ENCODE measurements at places on chromosomes 4 and X. TPM values are rescaled to one million over a fixed set of nuclear protein-coding genes. Genes with fewer than 3 reads are reported as not detected.

DNA sequence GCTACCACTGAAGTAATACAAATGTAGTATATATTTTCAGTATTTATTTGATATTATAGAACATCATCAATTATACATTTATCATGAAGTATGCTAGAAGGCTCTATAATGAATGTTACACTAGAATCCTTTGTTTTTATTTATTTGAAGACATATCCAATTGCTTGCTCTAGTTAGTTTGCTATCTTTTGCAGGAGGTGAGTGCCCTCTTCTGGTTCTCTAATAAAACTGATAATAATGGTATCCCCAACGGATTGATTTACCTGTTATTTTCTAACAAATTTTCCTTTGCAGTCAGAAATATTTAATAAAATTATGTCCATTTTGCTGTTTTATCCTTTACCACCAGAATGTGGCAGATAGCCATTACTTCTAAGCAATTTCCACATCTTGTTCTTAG, 274.3 kb upstream of the TACR3 start:
- no peak for DNase-seq

- DNase-seq: no peak
Measured at GRCh38 chr4:102519925-102520324, 18.8 kb downstream of the NFKB1 start.

DNA sequence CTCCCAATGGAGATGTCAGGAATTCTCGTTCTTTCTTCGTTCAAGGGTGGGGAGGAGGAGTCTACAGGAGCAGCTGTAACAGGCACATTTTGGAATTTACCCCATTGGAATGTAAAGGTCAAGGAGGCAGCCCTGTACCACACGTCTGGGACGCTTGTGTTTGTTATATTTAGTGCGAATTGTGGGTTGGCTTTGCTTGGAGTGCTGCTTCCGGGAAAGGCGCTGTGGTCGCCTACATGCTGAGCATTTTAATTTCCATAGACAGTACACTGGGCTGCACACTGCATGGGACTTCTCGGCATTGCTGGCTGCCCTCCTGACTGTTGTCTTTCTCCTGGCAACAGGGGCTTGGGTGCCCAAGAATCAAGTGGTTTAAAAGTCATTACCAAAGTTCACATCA, 12.8 kb downstream of the GYG2 start:
- peak; percentile 64 for DNase-seq

STPG2 gene
- not detected for total RNA-seq

GRCh38 chr4:120922381-120923206, at the start of gene PRDM5:
TSS of gene PRDM5 (minus strand) at chr4:120922726. CDS start at chr4:120922608, 118 bp downstream.
- peak; percentile 42 for DNase-seq

GRCh38 chrX:14476205-14476604, 53.1 kb upstream of the GLRA2 start:
- DNase-seq: no peak

SLC34A2 gene
- 0.26 TPM for total RNA-seq

DNA sequence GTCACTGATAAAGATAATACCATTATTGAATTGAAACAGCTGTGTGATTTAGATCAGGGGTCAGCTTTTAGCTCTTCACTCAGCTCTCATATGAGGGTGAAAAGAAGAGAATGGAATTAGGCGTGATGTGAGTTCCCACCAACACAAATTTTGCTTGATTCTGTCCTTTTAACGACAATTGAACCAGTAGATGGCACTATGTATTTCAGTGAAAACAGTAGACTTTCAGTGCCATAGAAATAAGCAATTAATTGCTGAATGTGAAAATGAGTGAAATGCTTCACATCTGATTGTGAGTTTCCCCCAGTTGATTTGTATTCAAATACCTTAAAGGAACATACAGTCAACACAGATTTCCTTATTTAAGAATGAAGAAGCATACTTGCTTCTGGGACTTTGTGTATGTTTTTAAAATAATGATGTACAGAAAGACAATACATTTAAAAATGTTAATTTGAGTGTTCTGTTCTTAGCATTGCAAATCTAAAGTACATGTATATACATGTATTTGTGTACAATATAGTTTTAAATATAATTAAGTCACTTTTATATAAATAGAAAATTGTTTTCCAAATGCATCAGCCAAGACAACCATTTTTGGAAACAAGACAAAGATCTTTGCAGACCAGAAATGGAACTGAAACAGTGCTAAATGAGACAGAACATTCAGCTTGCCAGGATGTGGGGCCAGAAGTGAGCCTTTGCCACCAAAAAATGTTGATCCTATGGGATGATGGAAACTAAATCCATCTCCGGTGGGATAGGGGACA, 178.8 kb downstream of the SNCA start:
- peak; percentile 18 for DNase-seq

DNA sequence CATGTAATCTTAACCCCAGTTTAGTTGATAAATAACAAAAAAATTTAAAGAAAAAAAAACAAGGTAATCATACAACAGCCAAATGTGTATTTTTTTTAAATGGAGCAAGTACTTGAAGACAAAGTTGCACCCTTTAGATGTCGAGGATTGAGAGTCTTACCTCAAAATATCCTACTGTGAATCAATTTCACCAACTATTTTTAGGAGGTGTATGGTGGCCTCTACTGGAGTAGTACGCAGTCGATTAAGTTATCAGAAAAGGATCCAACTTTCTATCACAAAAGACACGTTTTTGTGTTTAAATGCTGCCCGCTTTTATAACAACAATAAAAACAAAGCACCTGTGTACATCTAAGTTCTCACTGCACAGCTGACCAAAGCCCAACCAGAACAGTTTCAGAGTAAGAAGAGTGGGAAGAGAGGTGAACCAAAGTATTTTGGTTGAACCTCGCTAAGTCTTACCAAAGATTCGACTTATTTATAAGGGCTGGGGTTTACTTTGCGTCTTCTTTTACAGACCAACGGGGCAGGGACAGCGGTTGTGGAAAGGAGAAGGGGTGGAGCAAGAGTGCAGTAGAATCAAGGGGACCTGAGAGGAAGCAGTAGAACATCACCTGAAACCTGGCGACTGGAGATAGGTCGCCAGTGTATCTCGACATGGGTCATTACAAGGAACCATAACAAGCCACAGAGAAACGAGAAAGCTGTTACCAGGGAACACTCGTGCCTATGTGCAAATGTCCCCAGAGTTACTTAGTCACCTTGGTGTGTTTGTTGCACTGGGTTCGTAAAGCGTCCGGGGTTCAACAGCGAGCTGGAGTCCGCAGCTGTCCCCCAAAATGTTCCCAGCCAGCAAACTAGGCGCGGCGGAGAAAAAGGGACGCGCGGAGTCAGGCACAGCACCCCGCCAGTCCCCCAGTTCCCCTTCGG, 1.1 kb downstream of the RPS6KA6 start:
- DNase-seq: no peak

GRCh38 chr4:44160776-44161367, 287.7 kb downstream of the KCTD8 start:
- DNase-seq: no peak

ADAM29 gene
- not detected for total RNA-seq

DNA sequence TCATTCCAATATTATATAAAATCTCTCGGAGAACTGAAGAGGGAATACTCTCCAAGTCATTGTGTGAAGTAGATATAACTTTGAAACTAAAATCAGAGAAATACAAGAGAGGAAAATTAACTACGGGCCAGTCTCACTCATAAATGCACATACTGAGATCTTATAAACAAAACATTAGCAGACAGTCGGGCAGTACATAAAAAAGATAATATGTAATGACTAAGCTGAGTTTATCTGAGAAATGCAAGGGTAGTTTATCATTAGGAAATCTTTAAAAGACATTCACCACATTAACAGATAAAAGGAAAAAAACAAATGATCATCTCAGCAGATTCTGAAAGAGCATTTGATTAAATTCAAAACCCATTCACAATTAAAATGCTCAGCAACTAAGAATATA, 116.7 kb downstream of the NYX start:
- peak; percentile 48 for DNase-seq

ZCCHC18 gene
- total RNA-seq: 2.1 TPM

- DNase-seq: no peak
Measured at GRCh38 chrX:40843643-40844042, 108.3 kb upstream of the MED14 start.

GRCh38 chrX:10221651-10222050, 64.9 kb downstream of the CLCN4 start:
- DNase-seq: no peak

HTR2C gene
- not detected for total RNA-seq

GRCh38 chrX:68829582-68830418, 979 bp downstream of the EFNB1 start:
- DNase-seq: peak; percentile 23

GRCh38 chr4:45442466-45442865, 681.4 kb downstream of the GABRG1 start:
- DNase-seq: no peak

MAGEA2B gene
- total RNA-seq: 1.2 TPM

GRCh38 chr4:907691-908425, 24.3 kb downstream of the GAK start:
- DNase-seq: peak; percentile 74

- DNase-seq: peak; percentile 85
Measured at GRCh38 chr4:155603360-155603891, 63.2 kb upstream of the GUCY1A1 start.

DNA sequence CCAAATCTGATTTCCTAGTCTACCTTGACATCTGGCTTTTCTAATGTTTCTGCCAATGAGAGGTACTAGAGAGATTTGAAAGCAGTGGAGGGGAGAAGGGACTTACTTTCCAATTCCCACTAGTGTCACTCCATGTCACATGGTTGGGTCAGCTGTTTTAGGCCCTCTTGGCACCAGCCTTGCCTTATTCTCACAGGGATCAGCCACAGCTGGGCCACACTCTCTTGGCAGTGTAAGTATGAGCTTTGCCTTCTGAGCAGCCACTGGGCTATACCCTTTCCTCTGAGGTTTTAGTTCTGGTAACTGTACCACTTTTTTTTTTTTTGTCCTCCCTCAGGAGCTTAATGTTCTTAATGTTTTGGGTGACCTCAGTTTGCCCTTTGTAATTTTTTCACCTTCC, 10.2 kb upstream of the ADH1C start:
- no peak for DNase-seq

DNA sequence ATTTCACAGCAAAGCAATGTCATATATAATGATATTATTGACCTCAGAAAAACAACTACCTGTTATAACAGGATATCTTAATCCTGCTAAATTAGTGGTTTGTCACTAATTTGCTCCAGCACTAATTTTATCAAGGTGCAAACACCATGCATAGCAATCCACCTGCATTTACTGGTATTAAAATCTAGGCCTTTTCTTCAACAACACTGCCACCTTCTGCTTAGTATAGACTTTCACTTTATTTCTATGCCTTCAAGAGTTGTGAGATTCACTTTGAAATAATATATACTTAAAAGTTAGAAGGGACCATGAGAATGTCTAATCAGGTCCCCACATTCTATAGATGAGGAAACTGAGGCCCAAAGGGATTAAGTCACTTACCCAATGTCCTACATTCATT, 82.1 kb upstream of the IQCM start:
- DNase-seq: no peak

HAND2 gene
- not detected for total RNA-seq

RGN gene
- total RNA-seq: not detected

GRCh38 chrX:78383594-78383993, 56.2 kb upstream of the CYSLTR1 start:
- DNase-seq: no peak

- DNase-seq: no peak
Measured at GRCh38 chr4:156694413-156694812, 277.2 kb downstream of the PDGFC start.

GRCh38 chrX:148192547-148192946, 211.4 kb downstream of the FMR1NB start:
- DNase-seq: no peak

DNA sequence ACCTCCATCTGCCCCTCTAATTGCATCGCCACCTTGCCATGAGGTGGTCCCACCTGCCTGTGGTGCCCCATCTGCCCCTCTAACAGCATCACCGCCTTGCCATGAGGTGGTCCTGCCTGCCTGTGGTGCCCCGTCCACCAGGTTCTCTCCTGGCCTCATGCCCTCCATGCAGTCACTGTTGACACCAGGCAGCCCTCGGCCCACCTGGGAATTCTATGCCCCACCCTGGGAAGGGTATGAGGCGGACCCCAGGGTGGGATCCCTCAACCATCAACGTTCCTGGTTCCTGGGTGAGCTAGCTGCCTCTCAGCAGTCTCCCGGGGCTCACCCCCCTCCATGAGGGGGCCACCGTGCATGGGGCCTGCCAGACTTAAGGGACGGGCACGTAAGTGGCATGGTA, 38.9 kb downstream of the ACOX3 start:
- DNase-seq: no peak

CENPVL2 gene
- total RNA-seq: 0.25 TPM

DNA sequence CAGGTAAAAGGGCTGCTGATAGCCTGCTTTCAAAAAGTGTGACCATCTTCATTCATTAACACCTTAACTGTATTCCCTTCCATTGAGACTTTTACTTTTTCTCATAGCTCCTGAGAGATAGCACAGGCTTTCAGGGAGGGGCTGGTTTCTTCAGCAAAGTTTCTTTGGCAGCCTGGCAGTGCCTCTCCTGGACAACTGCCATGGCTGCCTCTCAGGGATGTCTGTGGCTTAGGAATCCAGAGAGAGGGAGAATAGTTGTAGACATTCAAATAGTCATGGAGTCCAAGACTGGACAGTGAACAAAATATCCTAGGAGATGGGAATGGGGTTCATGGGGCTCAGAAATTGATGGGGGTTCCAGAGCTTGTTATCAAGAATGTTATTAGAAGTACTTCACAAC, 81.1 kb downstream of the FAM47B start:
- DNase-seq: no peak

EMCN gene
- total RNA-seq: not detected

GRCh38 chrX:68801737-68802290, 27.0 kb upstream of the EFNB1 start:
- no peak for DNase-seq

NPY5R gene
- not detected for total RNA-seq

CABS1 gene
- not detected for total RNA-seq

- no peak for DNase-seq
Measured at GRCh38 chr4:155887847-155888570, 15.5 kb upstream of the TDO2 start.

DNA sequence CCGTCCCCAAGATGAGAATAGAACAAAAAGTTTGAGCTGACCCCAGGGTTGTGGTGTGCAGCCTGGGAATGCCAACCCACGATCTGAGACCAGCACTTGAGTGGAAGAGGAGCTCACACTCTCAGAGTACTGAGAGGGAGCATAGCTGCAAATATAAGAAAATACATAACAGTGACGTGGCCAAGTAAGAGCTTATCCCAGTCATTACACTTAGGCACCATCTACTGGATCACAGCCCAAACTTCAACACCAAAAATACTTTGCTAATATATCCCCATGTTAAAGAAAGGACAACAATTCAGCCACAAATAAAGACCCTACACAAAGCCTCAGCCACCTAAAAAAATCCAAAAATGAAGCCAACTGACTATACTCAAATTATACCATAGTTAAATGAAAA, 33.3 kb upstream of the CXCL6 start:
- no peak for DNase-seq

DNA sequence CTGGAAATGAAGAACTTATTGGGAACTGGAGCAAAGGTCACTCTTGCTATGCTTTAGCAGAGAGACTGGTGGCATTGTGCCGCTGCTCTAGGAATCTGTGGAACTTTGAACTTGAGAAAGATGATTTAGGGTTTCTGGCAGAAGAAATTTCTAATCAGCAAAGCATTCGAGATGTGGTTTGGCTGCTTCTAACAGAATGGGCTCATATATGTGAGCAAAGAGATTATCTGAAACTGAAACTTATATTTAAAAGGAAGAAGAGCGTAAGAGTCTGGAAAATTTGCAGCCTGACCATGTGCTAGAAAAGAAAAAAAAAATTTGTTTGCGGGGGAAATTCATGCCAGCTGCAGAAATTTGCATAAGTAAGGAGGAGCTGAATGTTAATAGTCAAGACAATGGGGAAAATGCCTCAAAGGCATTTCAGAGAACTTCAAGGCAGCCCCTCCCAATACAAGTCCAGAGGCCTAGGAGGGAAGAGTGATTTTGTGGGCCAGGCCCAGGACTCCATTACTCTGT, 35.9 kb upstream of the PAPSS1 start:
- DNase-seq: peak; percentile 38

BANK1 gene
- total RNA-seq: 2.0 TPM
